Activated CD8-positive, alpha-beta T cell treated with anti-CD3 and anti-CD28 coated beads, Interleukin-2, amount 10 ng/mL, durations not matched to agents 7 days and 5 days (primary cell): ENCODE measurements at places on chromosomes 1 and 21. TPM values are rescaled to one million over a fixed set of nuclear protein-coding genes. Genes with fewer than 3 reads are reported as not detected.
A peak's percentile ranks its signal among the peaks of the same experiment; 100 is the strongest.

- H3K4me3 ChIP-seq = no peak overlapping the region
- H3K27ac ChIP-seq = no peak overlapping the region
- H3K4me1 ChIP-seq = no peaks in the 10 kb centered on the region
Measured at GRCh38 chr1:241443561-241443960, 76.0 kb downstream of the FH start.

GRCh38 chr1:207970329-207971233 is 59.7 kb upstream of the CD34 start:
- no peaks in the 10 kb centered on the region for H3K4me1 ChIP-seq
- no peaks in the 10 kb centered on the region for H3K36me3 ChIP-seq
- no peak overlapping the region for H3K4me3 ChIP-seq
- no peak for DNase-seq

DNA sequence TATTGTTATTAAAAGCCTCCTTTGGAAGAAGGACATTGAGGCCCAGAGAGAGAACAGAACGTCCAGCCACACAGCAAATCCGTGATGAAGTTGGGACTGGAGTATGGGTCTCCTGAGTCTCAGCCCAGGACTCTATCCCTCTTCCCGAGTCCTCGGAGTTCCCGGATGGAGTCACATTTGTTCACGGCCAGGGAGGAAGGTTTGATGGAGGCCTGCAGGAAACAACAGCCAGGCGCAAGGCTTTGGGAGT is 357 bp upstream of the TXLNA start:
- H3K36me3 ChIP-seq = peaks cover 47% of the 10 kb centered on the region
- H3K4me3 ChIP-seq = peak overlapping the region; percentile 95
- no peak for DNase-seq
- H3K27ac ChIP-seq = peak overlapping the region; percentile 99

GRCh38 chr1:214330222-214330621 is 49.3 kb downstream of the SMYD2 start:
- no peak for DNase-seq
- no peak overlapping the region for H3K27ac ChIP-seq
- H3K4me3 ChIP-seq = no peak overlapping the region
- peaks cover 12% of the 10 kb centered on the region for H3K4me1 ChIP-seq

DNA sequence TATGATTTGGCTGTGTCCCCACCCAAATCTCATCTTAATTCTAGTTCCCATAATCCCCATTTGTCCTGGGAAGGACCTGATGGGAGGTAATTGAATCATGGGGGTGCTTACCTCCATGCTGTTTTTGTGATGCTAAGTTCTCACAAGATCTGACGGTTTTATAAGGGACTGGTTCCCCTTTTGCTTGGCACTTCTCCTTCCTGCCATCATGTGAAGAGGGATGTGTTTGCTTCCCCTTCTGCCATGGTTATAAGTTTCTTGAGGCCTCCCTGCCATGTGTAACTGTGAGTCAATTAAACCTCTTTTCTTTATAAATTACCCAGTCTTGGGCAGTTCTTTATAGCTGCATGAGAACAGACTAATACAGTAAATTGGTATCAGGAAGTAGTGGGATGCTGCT is 114.1 kb downstream of the ZNF648 start:
- no peak overlapping the region for H3K4me3 ChIP-seq
- no peak overlapping the region for H3K27ac ChIP-seq
- DNase-seq = no peak
- H3K27me3 ChIP-seq = peaks cover 21% of the 10 kb centered on the region

DNA sequence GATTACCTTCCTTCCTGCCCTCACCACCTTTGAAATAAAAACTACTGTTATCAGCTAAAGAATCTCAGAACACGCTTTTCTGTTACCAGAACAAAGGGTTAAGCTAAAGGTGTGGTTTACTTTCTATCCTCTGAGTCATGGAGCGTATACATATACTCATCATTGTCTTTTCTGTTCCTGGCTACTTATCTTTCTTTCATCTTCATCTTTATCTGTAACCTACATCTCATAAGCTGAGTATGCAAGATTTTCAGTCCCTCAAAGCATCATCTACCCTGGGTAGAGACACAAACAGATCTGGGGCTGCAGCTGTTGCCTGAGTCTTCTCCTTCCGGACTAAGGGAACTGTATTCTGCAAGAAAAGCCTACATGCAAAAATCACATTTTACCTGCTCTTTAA is 75.6 kb downstream of the LMO4 start:
- peak; percentile 27 for DNase-seq
- H3K27me3 ChIP-seq = peaks cover 9% of the 10 kb centered on the region
- H3K4me1 ChIP-seq = peaks cover 23% of the 10 kb centered on the region
- H3K4me3 ChIP-seq = no peak overlapping the region
- H3K36me3 ChIP-seq = no peaks in the 10 kb centered on the region
- H3K27ac ChIP-seq = peak overlapping the region; percentile 55

- H3K4me1 ChIP-seq = peaks cover 40% of the 10 kb centered on the region
- H3K27me3 ChIP-seq = no peaks in the 10 kb centered on the region
- H3K27ac ChIP-seq = no peak overlapping the region
- peaks cover 10% of the 10 kb centered on the region for H3K36me3 ChIP-seq
- DNase-seq = no peak
Measured at GRCh38 chr21:37075214-37075770, 2.2 kb downstream of the TTC3 start.

GRCh38 chr1:159856576-159856975 is 5.9 kb downstream of the VSIG8 start:
- peaks cover 16% of the 10 kb centered on the region for H3K4me1 ChIP-seq
- H3K36me3 ChIP-seq = no peaks in the 10 kb centered on the region
- no peak overlapping the region for H3K27ac ChIP-seq
- DNase-seq = no peak
- H3K27me3 ChIP-seq = peaks cover 11% of the 10 kb centered on the region

GRCh38 chr1:54681358-54681757 is 34.3 kb upstream of the TTC4 start:
- H3K27ac ChIP-seq = no peak overlapping the region
- no peaks in the 10 kb centered on the region for H3K36me3 ChIP-seq
- DNase-seq = no peak
- no peaks in the 10 kb centered on the region for H3K4me1 ChIP-seq
- no peaks in the 10 kb centered on the region for H3K27me3 ChIP-seq

DNA sequence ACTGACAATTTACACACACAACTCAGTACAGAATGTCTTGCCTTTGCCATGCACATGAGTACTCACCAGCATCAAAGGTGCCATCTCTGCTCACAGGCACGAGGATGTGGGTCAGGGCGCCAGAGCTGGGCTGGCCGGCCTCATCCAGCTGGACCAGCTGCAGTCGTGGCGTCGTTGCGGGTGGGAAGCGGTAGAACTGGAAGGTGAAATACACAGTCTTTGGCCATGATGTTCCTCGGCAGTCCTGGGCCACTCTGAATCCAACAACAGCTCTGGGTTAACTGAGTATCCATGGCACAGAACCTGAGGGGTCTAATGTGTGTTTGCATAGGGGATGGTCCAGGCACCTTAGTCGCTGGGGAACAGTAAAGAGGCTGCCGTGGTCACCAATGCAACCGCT is 87.7 kb downstream of the NPHP4 start:
- no peak overlapping the region for H3K4me3 ChIP-seq
- H3K27ac ChIP-seq = no peak overlapping the region
- peaks cover 3% of the 10 kb centered on the region for H3K36me3 ChIP-seq
- H3K4me1 ChIP-seq = peaks cover 4% of the 10 kb centered on the region
- DNase-seq = no peak
- no peaks in the 10 kb centered on the region for H3K27me3 ChIP-seq

- H3K27me3 ChIP-seq = peaks cover 18% of the 10 kb centered on the region
- no peak overlapping the region for H3K4me3 ChIP-seq
- no peaks in the 10 kb centered on the region for H3K36me3 ChIP-seq
- peaks cover 14% of the 10 kb centered on the region for H3K4me1 ChIP-seq
Measured at GRCh38 chr1:76073481-76073880, 1.1 kb upstream of the ST6GALNAC3 start.

- H3K27ac ChIP-seq = no peak overlapping the region
- no peak overlapping the region for H3K4me3 ChIP-seq
- no peak for DNase-seq
- peaks cover 42% of the 10 kb centered on the region for H3K27me3 ChIP-seq
- no peaks in the 10 kb centered on the region for H3K36me3 ChIP-seq
- H3K4me1 ChIP-seq = no peaks in the 10 kb centered on the region
Measured at GRCh38 chr1:160402001-160402795, 1.8 kb downstream of the VANGL2 start.

DNA sequence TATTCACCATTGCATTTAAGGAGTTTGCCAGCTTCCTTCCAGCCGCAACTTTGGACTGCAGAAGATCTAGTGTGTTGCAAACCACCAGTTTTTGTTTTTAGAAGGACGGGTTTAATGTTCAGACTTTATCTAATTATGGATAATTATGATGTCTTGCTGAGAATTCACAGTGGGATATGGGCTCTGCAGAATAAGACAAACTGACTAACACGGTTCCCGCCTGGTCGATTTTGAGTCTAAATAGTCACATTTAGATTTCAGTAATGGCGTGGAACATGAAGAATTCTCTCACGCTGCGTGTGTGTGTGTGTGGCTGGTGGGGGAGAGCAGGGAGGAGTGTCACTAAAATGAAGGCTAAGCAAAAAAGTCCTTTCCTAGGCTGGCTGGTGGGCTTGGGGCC is 48.5 kb upstream of the DMRTB1 start:
- no peak overlapping the region for H3K4me3 ChIP-seq
- no peaks in the 10 kb centered on the region for H3K36me3 ChIP-seq
- H3K4me1 ChIP-seq = peaks cover 54% of the 10 kb centered on the region
- no peaks in the 10 kb centered on the region for H3K27me3 ChIP-seq

GRCh38 chr1:174414203-174414602 is 33.6 kb upstream of the GPR52 start:
- H3K4me3 ChIP-seq = peak overlapping the region; percentile 66
- H3K27ac ChIP-seq = peak overlapping the region; percentile 24
- no peak for DNase-seq
- H3K36me3 ChIP-seq = peaks cover 15% of the 10 kb centered on the region
- no peaks in the 10 kb centered on the region for H3K27me3 ChIP-seq

- H3K36me3 ChIP-seq = no peaks in the 10 kb centered on the region
- peaks cover 20% of the 10 kb centered on the region for H3K27me3 ChIP-seq
- no peaks in the 10 kb centered on the region for H3K4me1 ChIP-seq
- DNase-seq = no peak
- H3K4me3 ChIP-seq = no peak overlapping the region
Measured at GRCh38 chr1:94027721-94028515, 93.0 kb downstream of the ABCA4 start.

GRCh38 chr1:3393024-3393986 is 61.2 kb upstream of the ARHGEF16 start:
- no peaks in the 10 kb centered on the region for H3K36me3 ChIP-seq
- H3K4me1 ChIP-seq = no peaks in the 10 kb centered on the region
- DNase-seq = no peak
- H3K4me3 ChIP-seq = no peak overlapping the region
- no peak overlapping the region for H3K27ac ChIP-seq

DNA sequence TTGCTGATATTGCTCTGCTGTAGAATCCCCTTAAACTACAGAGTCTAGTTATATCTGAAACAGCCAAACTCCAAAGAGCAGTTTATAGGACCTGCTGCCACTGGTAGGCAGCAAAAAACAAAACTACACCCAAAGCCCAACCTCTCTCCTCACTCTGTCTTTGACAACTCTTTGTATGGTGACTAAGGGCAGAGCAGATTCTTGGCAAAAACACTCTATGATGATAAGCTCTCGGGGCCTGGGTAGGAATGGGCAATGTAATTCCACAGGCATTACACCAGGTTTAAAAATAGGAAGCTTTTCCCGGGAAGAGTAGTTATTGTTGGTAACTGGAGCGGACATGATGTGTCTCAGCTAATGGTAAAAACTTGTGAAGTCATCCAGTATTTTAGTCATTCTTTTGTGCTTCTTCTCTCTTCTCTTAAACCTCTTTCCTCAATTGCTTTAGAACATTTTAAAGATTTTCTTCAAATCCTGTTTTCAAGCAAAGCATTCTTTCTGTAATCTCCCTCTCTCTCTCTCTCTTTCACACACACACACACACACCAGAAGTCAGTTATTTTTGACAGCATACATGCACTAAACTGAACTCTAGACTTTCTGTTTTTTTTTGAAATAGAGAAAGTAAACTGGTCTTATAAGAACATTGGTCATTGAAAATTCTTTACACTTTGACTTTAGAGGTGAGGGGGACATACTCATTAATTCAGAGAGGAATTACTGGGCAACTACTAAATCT is 193.5 kb downstream of the PAPPA2 start:
- no peaks in the 10 kb centered on the region for H3K4me1 ChIP-seq
- no peak overlapping the region for H3K4me3 ChIP-seq
- no peak for DNase-seq
- H3K36me3 ChIP-seq = no peaks in the 10 kb centered on the region
- no peak overlapping the region for H3K27ac ChIP-seq
- H3K27me3 ChIP-seq = no peaks in the 10 kb centered on the region

- DNase-seq = no peak
- H3K4me1 ChIP-seq = peaks cover 15% of the 10 kb centered on the region
- H3K27ac ChIP-seq = no peak overlapping the region
- no peak overlapping the region for H3K4me3 ChIP-seq
- no peaks in the 10 kb centered on the region for H3K36me3 ChIP-seq
- H3K27me3 ChIP-seq = peaks cover 9% of the 10 kb centered on the region
Measured at GRCh38 chr1:16147156-16147926, 8.5 kb downstream of the EPHA2 start.

GRCh38 chr1:18632783-18633421 is 2.3 kb downstream of the PAX7 start:
- no peak overlapping the region for H3K4me3 ChIP-seq
- peaks cover 5% of the 10 kb centered on the region for H3K4me1 ChIP-seq
- H3K27ac ChIP-seq = no peak overlapping the region
- no peak for DNase-seq
- H3K36me3 ChIP-seq = peaks cover 7% of the 10 kb centered on the region

DNA sequence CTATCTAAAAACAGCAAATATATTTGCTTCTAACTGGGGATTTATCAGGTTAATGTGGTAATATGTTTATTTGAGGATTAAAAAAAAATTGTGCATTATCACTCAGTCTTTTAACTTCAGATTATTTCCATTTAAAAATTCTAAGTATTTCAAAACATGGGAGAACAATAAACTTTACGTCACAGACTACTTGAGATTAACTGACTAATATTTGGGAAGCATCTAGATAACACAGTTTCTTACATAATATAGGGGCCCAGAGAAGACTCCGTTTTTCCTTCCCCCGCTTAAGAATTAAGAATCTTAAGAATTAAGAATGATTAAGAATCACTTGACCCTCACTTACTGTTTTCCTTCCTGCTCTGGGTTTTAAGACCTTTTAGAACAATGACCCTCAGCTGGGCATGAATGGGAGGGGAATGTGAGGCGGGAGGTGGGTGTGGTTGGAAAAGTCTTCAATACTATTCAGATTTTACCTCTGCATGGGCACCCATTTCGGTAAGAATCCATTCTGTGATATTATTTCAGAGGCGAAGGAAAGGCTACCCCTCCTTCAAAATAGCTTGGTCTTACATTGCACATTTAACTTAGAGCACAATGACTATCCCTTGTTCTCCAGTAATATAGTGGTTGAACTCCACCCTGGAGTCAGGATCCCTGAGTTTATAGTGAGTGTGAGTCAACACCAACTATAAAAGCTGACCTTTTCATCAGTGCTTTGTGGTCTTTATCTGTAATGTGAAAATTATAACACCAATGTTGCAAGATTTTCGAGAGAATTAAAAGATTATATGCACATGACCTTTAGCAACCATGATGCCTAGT is 821.3 kb downstream of the USP25 start:
- no peak overlapping the region for H3K4me3 ChIP-seq
- no peak overlapping the region for H3K27ac ChIP-seq
- no peaks in the 10 kb centered on the region for H3K27me3 ChIP-seq
- H3K36me3 ChIP-seq = no peaks in the 10 kb centered on the region
- no peaks in the 10 kb centered on the region for H3K4me1 ChIP-seq

Gene FCRL4
- not detected for total RNA-seq

Gene PTPN14
- total RNA-seq = 0.13 TPM

Gene TRIM67
- total RNA-seq = not detected

Gene CFHR1
- not detected for total RNA-seq

Gene RAB25
- not detected for total RNA-seq
